NCI-H1436 treated with DMSO at 0.1 percent for 48 hours (cell line): ENCODE measurements at places on chromosomes 1 and 21.
A peak's percentile ranks its signal among the peaks of the same experiment; 100 is the strongest.

DNA sequence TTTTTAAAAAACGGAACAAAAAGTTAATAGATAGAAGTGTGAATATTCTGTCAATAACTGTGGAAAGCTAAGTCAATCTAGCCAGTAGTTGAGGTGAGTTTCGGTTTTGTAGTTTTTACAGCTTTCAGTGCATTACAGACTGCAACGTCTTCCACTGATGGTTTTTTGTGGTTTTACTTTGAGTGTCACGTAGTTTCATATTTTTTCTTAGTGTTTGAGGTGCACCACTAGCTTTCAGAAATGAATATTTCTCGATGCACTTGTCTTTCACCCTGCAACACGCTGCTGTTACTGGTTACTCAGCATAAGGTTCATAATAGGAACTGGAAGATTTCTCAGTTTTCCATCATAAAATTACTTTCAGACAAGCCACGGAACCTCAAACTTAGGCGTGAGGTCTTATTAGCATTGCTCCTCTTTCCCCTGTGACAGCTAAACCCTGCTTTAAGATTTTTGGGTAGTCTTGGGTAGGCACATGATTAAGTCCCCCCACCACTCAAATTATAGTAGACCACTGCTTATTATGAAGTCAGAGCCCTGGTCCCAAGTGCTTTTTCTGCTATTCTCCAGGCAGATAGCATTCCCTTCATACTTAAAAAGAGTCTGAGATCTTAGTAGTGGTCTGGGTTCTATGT is 1412.7 kb downstream of the KCNT2 start:
- no peak for DNase-seq

GRCh38 chr1:207825719-207826556 is 74.1 kb downstream of the CD46 start:
- no peak for DNase-seq

DNA sequence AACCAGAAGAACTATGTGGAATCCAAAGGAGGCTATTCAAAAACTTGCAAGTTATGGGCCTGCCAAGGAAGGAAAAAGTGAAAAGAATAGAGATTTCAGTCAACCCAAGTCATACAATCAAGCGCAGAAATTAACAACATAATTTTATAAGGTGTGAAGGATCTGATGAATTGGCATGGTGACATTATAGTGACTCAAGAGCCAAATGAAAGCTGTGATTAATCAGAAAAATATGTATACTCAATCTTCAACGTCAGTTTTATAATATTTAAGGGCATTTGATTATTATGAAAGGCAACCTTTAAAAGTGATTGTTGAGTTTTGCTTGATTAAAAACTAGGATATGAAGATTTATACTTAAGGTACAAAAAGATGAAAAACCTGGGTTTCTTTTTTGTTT is 37.8 kb upstream of the THEM4 start:
- no peak for DNase-seq

- DNase-seq: no peak
Observed at GRCh38 chr1:227070638-227071285, 130.7 kb downstream of the COQ8A start.

GRCh38 chr21:45830221-45830640 is 151.3 kb upstream of the COL6A1 start:
- DNase-seq: no peak

- DNase-seq: no peak
Observed at GRCh38 chr1:190067592-190067991, 410.1 kb downstream of the BRINP3 start.

- DNase-seq: no peak
Observed at GRCh38 chr1:77664939-77665516, 17.4 kb downstream of the ZZZ3 start.

- no peak for DNase-seq
Observed at GRCh38 chr1:154568157-154568815, 708 bp downstream of the CHRNB2 start.

DNA sequence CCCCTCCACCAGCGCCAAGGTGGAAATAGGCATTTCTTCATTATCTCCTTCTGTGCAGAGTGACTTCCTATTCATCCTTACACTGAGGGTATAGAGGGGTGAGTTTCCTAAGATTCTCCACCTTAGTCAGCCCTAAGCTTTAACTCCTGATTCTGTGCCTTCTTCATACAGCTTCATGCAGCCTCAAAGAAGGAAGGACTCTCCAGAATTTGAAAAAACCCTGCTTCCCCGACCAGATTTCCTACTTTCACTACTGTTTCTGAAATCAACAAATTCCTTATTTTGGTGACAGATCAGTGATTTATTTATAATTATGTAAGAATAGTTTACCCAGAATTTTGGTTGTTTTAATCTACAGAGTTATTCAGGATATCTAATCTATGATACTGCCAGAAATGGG is 28.6 kb downstream of the GFI1 start:
- DNase-seq: no peak

GRCh38 chr1:158998781-158999161 is 10.9 kb upstream of the IFI16 start:
- DNase-seq: peak; percentile 7

DNA sequence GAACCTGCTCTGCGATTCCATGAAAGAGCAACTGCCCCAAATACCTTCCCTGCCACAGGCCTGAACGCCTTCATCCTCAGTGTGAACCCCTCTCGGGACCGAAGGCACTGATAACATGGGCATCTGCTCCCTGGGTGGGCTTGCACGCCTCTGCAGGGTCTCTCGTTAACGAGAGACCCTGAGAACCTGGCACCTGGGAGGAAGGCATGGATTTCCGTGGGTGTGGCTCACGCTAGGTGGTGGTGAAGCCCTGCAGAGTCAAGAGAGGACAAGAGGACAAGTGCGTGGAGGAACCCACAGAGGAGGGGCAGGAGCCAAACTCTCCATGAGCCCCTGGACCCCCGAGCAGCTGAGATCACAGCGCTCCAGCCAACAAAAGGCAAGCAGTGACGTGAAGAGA is 26.8 kb upstream of the COL6A2 start:
- no peak for DNase-seq

DNA sequence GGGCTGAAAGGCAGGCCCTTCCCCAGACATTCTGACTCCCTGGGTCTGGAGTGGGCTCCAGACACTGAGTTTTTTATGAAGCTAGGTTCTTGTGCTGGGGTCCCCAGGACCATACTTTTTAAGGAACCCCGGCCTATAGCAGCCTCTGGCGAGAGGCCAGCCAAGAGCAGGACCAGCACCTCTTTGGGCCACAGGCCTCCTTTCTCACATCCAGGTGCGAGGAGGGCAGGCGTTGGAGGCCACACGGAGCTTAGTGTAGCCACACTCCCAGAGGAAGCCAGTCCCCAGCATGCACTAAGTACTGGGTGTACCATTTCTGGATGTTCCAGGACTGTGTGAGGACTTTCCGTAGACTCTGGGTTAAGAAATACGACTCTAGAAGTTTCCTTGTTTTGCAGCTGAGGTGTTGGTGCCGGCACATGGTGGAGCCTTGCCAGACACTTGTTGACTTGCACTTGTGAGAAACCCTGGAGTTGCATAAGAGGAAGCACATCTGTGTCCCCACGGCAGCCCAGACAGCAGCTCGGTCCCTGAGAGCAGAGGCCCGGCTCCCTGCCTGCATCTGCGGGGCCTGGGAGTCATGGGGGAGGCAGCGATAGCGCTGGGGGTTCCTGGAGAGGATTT is 122.2 kb upstream of the VAMP3 start:
- no peak for DNase-seq

DNA sequence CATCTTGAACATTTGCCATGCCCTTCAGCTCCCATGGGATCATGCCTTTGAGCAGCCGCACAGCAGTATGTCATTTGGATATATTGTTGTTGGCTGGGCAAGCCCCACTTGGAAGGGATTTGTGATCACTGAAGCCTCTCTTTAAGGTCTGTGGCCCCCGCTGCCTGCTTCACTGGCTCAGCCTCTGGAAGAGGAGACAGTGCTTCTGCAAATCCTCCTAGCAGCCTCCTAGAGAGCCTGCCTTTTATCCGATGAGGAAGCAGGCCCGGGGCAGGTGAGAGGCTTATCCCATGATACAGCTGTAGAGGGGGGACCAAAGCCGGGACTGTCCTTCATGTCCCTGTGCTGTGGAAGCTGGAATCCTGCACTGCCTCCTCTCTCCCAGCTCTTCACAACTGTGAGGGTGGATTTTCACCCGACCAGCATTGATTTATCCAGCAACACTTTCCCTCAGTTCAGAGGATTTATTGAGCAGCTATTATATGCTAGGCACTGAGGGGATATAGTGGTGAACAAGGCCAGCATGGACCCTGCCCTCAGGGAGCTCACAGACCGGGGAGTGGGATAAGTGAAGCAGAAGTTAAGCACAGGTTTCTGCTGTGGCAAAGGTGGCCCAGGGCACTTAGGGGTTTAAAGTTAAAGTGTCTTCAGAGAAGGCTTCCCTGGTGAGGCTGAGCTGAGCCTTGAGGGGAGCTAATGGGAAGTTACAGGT is 3.9 kb downstream of the TMEM61 start:
- DNase-seq: no peak

- no peak for DNase-seq
Observed at GRCh38 chr1:21266119-21266774, 24.0 kb downstream of the ECE1 start.

- peak; percentile 11 for DNase-seq
Observed at GRCh38 chr1:13965770-13966398, 265.9 kb downstream of the PRDM2 start.

GRCh38 chr1:244545511-244545910 is 84.4 kb downstream of the CATSPERE start:
- no peak for DNase-seq

- DNase-seq: no peak
Observed at GRCh38 chr1:178345807-178346206, 151.0 kb downstream of the CLEC20A start.

- DNase-seq: no peak
Observed at GRCh38 chr1:27547220-27548116, 56.5 kb downstream of the AHDC1 start.

- no peak for DNase-seq
Observed at GRCh38 chr1:39847940-39848339, 35.4 kb downstream of the TRIT1 start.

- DNase-seq: no peak
Observed at GRCh38 chr1:2948001-2948750, 73.1 kb upstream of the ACTRT2 start.

- no peak for DNase-seq
Observed at GRCh38 chr1:160257411-160258015, 4.8 kb downstream of the DCAF8 start.

DNA sequence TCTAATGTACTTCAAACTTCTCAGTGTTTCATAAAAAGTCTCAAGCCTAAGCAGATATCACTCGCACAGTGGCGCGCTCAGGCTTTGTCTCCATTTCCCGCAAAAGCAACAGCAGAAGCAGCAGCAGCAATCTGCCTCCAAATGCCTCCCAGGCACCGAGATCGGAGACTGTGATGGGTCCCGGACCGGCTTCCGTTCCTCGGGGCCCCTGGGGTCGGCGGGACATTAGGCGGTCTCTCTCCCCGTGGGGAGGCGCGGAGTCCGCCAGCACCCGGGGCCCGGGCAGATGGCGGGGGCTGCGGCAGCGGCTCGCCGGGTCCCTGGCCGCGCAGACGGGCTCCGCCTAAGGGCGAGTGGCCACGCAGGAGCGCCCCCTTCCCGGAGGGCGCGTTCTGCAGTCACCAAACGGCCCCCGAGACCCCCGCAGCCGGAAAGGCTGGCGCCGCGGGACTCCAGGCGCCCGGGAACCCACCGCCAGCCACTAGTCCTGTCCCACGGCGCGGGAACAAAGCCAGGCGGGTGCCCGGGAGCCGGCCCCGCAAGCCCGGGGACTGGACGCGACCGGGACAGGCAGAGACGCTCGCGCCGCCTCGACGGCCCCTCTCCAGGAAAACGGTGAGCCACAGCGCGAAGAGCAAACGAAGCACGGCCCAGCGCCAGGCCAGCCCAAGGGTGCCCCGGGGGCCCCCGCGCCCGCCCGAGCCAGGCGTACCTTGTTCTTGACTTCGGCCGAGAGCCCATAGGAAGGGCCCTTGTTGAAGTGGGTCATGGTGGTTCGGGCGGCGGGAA is 590 bp downstream of the CNN3 start:
- DNase-seq: no peak

GRCh38 chr1:2050461-2050792 is 216 bp downstream of the PRKCZ start:
- no peak for DNase-seq

GRCh38 chr1:90048043-90048442 is 53.1 kb downstream of the ZNF326 start:
- DNase-seq: no peak

GRCh38 chr1:219542828-219543518 is 69.9 kb downstream of the ZC3H11B start:
- DNase-seq: no peak
